ENCODE measurements at places on chromosomes 2 and 18.

- no peak overlapping the region for H3K27ac ChIP-seq
- H3K27me3 ChIP-seq: no peaks in the 10 kb centered on the region
- H3K4me3 ChIP-seq: no peak overlapping the region
- peaks cover 3% of the 10 kb centered on the region for H3K4me1 ChIP-seq
These were observed 24.1 kb downstream of the PSMG2 start for GRCh38 chr18:12726774-12727550.

DNA sequence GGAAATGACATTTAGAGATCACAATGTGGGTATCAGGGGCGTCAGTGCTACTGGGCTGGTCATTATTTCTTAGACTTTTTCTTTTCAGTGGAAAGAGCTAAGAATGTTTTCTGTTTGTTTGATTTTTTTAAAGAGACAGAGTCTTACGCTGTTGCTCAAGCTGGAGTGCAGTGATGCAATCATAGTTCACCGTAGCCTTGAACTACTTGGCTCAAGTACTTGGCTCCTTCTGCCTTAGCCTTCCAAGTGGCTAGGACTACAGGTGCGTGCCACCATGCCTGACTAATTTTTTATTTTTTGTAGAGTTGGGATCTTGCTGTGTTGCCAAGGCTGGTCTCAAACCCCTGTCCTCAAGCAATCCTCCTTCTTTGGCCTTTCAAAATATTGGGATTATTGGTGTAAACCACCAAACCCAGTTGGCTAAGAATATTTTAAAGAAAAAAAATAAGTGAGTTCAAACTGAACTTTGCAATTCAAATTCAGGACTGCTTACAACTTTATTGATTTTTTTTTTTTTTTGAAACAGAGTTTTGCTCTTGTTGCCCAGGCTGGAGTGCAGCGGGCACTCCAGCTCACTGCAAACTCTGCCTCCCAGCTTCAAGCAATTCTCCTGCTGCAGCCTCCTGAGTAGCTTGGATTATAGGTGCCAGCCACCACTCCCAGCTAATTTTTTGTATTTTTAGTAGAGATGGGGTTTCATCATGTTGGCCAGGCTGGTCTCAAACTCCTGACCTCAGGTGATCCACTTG, 154.2 kb downstream of the MIB1 start:
- no peak for DNase-seq
- H3K36me3 ChIP-seq: no peaks in the 10 kb centered on the region
- no peak overlapping the region for H3K4me3 ChIP-seq
- no peak overlapping the region for H3K27ac ChIP-seq
- peaks cover 10% of the 10 kb centered on the region for H3K27me3 ChIP-seq

GRCh38 chr2:217689053-217689452, 313.7 kb downstream of the TNS1 start:
- H3K36me3 ChIP-seq: no peaks in the 10 kb centered on the region
- H3K27ac ChIP-seq: no peak overlapping the region
- DNase-seq: no peak
- H3K4me1 ChIP-seq: no peaks in the 10 kb centered on the region
- H3K4me3 ChIP-seq: no peak overlapping the region

GRCh38 chr2:72963423-72964145, 46.3 kb downstream of the EMX1 start:
- no peak overlapping the region for H3K4me3 ChIP-seq
- no peak for DNase-seq
- peaks cover 4% of the 10 kb centered on the region for H3K4me1 ChIP-seq
- no peaks in the 10 kb centered on the region for H3K27me3 ChIP-seq
- H3K36me3 ChIP-seq: no peaks in the 10 kb centered on the region

GRCh38 chr2:109153807-109154206, 24.8 kb downstream of the SH3RF3 start:
- H3K4me3 ChIP-seq: no peak overlapping the region
- H3K4me1 ChIP-seq: peaks cover 10% of the 10 kb centered on the region
- peaks cover 4% of the 10 kb centered on the region for H3K27me3 ChIP-seq
- DNase-seq: no peak
- no peaks in the 10 kb centered on the region for H3K36me3 ChIP-seq
- H3K27ac ChIP-seq: no peak overlapping the region
